Bronchial epithelial cell (primary cell): ENCODE measurements at places on chromosomes 7 and 10. TPM values are rescaled to one million over a fixed set of nuclear protein-coding genes. Genes with fewer than 3 reads are reported as not detected.

The FLNC gene
- 0.64 and 1.8 TPM in 2 replicates for total RNA-seq

The MKI67 gene
- total RNA-seq = 0.26 and 0.64 TPM in 2 replicates

The VSIR gene
- 6.8 and 7.9 TPM in 2 replicates for total RNA-seq

DNA sequence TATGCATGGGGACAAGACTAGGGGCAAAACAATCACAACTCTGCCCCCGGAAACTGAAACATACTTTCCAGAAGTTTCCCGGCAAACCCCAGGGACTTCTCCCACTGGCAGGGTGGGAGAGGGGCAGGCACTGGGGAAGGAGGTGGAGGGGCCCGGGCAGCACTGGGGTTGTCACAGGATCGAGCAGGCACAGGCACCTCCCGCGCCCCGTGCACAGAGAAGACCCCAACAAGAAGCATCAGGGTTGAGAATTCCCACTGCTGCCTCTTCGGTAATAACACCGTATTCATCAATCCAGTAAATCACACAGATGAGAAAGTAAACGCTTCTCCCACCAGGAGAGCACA lies 490.5 kb downstream of the PTPRN2 start:
- no peak for DNase-seq

DNA sequence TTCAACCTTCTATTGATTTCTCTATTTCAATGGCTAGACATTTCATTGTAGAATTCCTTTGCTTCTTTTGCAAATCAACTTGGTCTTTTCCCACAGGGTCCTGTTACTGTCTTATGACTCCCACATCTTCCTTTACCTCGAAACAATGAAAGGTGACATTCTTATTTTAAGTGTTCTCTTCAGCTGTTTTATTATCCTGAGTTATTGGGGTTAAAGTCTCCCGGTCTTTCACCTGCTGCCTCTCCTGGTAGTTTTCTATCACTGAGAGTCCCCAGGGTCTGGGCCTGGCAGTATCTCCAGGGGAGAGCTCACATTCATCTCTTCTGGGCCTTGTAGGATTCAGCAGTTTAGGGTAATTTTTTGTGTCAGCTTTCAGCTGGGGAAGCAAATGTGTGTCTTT lies 95.8 kb downstream of the HECW1 start:
- DNase-seq = no peak

DNA sequence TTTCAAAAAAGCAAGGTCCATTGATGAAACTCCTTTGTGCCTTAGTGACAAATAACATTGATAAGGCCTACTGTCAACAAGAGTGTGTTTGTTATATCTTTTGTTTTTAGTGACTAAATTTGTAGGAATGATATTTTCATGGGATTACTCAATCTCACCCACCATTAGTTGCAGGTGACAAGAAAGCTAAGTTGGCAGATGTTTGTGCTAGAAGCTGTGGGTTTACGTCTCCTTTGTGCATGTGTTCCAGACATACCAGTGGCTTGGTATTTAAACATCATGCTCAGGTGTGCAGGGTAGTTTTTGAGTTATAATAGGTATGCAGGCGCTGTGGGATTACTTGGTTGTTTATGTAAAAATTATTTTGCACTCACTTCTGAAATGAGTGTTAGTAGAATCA lies 178.6 kb downstream of the ANKRD30A start:
- no peak for DNase-seq

DNA sequence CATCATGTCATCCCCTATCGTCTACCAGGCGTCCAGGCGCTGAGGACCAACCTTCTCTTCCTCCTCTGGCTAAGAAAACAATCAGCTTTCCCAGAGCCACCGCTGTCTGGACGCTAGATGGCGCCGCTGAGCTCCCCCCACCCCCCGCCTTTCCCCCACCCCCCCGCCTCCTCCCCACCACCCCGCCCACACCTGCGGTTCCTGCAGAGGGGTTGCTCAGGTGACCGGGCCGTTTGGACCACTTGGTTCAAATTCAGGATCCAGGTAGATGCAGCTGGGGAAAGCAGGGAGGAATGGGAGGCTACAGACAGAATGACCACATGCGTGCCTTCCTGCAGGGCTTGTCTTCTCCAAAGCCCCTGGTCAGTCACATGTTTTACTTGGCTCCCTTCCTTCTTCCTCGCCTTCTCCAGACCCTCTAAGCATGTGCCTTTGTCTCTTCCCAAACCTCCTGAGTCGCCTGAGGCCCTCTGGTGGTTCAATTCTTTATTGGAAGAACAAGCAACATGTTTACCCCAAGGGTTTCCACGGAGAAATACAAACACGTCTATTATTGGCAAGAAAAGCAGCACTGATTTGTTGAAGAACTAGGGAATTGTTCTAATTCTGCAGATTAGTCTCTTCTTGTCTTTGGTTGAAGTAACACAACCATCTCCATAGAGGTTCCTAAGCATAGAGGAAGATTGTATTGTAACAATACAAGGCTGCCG lies 24.7 kb downstream of the AOC1 start:
- peak; percentile 58 for DNase-seq

GRCh38 chr10:119896937-119897770 lies 4.6 kb downstream of the SEC23IP start:
- DNase-seq = peak; percentile 15

DNA sequence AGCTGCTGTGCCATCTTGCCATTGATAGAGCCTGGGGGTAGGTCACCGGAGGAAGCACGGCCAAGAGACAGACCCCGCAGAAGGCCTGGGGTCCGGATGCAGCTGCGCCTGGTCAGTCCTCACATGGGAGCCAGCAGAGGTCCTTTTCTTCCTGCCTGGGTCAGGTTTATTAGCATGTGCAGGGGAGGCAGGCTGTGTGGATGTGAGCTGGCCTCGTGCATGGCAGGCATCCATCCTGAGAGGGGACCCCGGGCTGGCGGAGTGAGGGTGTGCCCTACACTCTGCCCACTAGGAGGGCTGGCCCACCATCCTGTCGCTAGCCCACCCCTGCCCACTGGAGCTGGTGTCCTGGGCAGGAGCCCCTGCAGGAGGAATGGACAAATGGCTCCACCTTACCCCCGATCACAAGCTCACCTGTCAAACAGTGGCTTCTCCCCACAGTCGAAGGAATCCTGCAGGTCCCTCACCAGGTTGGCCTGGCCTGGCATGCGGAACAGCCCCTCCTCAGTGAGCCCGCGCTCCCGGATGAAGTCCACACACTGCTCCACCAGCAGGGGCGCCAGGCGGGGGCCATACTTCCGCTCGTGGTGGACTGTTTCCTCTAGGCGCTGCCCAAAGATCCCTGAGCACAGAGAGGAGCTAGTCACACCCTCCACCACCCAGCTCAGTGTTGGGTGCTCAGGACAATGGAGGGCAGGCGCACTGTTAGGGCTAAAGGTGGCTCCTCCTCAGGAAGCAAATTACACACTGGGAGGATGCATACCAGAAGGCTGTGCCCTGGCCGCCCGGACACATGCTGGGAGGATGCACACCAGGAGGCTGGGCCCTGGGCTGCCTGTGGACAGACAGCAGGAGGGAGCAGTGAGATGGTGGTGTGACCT lies 145.4 kb downstream of the ARHGAP22 start:
- DNase-seq = no peak

GRCh38 chr10:69996611-69997010 lies 56.0 kb upstream of the MACROH2A2 start:
- no peak for DNase-seq

DNA sequence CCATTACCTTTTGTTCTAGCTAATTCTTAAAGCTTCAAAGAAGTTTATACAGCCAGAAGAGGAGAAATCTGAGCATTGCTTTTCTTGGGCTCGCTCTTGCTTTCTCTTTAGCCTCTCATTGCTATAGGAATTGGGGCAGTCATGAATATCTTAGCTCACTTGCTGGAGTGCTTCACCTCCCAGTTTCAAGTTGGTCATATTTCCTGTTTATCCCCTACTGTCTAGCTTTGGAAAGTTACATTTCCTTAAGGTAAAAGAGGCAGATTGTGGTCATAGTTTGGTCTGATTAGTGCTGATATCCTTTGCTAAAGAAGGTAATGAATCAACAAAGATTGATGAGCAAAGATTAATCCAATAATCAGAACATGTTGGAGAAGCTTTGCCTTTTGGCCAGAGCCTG lies 77.7 kb upstream of the GLI3 start:
- DNase-seq = peak; percentile 33

GRCh38 chr7:36777062-36777461 lies 52.8 kb upstream of the AOAH start:
- DNase-seq = no peak

GRCh38 chr10:51302316-51302715 lies 228.0 kb downstream of the PRKG1 start:
- peak; percentile 17 for DNase-seq

DNA sequence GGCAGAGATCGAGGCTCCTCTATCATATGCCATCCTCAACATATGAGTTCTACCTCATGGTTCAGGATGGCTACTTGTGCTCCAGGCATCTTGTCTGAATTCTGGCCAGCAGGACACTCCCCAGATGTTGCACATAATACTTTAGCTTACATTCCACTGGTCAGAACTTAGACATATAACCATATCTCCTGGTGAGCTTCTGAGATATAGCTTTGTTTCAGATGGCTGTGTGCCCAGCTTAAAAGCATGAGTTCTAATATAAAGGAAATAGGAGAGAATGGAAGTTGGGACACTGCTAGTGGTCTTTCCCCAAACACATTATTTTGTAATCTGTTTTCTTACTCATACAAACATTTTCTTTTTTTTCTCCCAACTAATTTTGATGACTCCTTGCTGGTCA lies 50.8 kb upstream of the IFRD1 start:
- no peak for DNase-seq

DNA sequence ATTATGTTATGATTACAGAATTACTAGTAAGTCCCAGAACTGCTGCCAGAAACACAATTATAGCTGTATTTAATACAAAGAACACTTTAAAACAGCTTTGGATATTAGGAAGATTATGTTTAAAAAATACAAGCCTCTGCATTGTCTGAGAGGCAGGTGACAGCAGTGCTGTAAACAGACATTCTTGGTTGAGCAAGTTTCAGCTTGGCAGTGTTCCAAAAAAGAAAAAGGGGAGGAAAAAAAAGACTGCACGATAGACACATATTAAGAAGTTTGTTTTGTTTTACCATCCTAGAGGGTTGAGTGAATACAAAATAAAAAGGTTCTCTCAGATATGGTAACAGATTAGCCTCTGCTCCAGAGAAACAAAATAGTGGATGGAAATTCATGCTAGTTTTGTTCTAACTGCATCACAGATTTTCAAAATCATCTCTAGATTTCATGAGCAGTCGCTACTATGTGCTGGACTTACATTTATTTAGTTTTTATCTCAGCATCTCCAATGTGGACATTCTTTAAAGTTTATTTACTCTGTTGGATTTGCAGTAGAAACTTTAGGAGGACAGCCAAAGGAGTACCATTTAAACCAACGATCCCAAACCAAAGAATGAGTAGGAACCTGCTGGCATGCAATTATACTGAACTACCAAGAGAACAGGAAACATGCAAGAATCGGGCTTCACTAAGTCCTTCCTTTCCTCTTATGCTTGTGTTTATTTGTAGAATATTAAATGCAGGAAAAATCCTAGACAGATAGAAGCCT lies 9.0 kb downstream of the FAM204A start:
- peak; percentile 39 for DNase-seq
